Stimulated activated CD8-positive, alpha-beta memory T cell treated with anti-CD3 and anti-CD28 coated beads, Interleukin-4, amount 100 ng/mL, for 1 hour (primary cell): ENCODE measurements at places on chromosomes 6 and 20.

DNA sequence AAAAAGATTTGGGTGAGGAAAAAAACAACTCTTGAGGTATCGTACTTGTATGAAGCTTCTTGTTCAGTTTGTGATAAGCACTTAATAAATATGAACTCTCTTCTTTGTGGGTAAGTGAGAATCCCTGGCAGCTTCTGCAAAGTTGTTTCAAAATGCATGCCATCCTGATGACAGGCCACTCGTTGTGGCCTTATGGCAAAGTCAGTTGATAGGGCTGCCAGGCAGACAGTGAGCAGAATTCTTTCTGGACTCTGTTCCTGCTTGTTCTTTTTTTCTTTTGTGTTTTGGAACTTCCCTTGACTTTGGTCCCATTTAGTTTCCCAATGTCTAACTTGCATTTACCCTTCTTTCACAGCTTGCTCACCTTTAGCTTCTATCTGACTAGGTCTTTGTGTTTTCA is 983.5 kb upstream of the FLRT3 start:
- no peak for DNase-seq

- DNase-seq = no peak
Measured at GRCh38 chr20:38372806-38373205, 26.5 kb downstream of the LBP start.

- no peak for DNase-seq
Measured at GRCh38 chr6:147266821-147267220, 62.6 kb downstream of the STXBP5 start.

- no peak for DNase-seq
Measured at GRCh38 chr20:2010533-2010932, 16.7 kb upstream of the PDYN start.

- DNase-seq = no peak
Measured at GRCh38 chr6:75101896-75102295, 104.0 kb downstream of the COL12A1 start.

- no peak for DNase-seq
Measured at GRCh38 chr6:130466748-130467061, 100.9 kb downstream of the TMEM200A start.

- no peak for DNase-seq
Measured at GRCh38 chr6:80174900-80175572, 68.6 kb downstream of the BCKDHB start.

- DNase-seq = no peak
Measured at GRCh38 chr6:80251321-80251720, 144.8 kb downstream of the BCKDHB start.

DNA sequence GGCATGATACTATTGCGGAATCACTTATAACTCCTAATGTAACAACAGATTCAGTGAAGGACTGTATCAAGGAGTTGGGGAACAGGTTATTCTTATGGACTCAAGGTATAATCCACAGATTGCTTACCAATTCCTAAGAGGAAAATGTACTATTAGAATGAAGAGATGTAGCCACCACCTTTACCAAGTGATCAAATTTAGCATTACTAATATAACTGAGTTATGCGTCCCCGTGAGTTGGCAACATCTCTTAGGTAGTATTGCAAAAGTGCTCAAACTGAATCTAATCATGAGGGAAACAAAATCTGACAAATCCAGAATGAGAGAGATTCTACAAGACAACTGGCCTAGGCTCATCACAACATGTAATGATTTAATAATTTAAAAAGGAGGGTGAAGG is 777 bp upstream of the SNRNP48 start:
- DNase-seq = no peak

DNA sequence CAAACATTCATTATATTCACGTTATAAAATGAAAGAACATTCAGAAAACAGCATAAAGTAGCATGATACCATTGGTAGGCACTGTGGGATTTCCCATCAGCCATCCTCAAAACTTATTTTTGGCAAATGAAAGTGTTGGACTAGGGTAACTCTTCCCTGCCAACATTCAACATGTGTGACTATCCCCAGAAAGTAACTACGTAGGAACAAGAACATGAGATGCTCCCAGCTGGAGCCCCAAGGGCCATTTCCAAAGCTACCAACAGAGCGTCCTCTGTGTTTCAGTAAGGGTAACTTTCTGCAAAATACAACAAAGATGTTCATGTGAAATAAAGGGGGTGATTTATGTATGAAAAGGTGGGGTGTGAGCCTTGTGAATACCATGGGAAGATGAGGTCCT is 28.4 kb upstream of the PTPN1 start:
- no peak for DNase-seq

GRCh38 chr20:41476013-41476441 is 109.4 kb upstream of the EMILIN3 start:
- no peak for DNase-seq

DNA sequence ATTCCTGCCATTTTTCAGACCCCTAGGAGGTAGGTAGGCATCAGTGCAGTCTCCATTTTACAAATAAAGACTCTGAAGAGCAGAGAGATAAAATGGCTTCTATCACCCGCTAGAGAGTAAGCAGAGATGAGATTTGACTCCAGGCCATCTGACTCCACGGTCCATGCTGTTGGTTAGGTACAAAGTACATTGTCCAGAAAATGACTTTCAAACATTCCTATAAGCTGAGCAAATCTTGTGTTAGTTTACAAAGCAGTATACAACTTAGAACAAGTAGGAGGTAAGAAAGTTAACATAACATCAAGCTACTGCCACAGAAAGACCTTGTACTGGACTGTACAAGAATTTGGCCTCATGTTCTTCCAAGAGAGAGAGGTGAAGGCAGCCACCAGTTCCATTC is 14.9 kb downstream of the BTN1A1 start:
- DNase-seq = no peak

GRCh38 chr20:7520361-7520760 is 419.9 kb downstream of the HAO1 start:
- DNase-seq = no peak

GRCh38 chr20:45070932-45071632 is 29.8 kb downstream of the KCNS1 start:
- no peak for DNase-seq

GRCh38 chr6:98834060-98835031 is at the start of gene POU3F2:
Gene POU3F2 (plus strand): TSS chr6:98834574. CDS start chr6:98834874, 300 bp downstream.
- no peak for DNase-seq

- DNase-seq = no peak
Measured at GRCh38 chr6:137001299-137001976, 43.3 kb downstream of the IL20RA start.

DNA sequence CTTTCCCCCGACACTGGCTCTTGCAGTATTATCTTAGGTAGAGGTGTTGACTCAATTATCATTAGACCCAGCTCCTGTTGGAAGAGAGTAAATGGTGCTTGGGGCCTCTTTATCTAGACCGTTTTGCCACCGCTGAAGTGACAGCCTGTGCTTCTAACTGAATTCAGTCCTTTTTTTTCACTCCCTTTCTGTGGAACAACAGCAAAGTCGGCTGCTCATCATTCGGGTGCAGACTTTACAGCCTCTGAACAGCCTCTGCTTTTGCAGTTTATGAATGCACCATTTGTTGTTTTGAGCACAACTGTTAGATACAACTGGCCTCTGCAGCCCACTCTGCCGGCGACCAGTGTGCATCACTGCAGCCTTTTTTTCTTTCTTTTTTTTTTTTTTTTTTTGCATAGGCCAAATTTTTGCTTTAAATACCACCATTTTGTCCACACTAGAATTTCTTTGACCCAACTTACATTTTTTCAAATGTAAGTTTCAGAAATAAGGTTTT is 35.8 kb downstream of the RREB1 start:
- DNase-seq = no peak

- DNase-seq = no peak
Measured at GRCh38 chr6:101689156-101689555, 295.6 kb downstream of the GRIK2 start.

DNA sequence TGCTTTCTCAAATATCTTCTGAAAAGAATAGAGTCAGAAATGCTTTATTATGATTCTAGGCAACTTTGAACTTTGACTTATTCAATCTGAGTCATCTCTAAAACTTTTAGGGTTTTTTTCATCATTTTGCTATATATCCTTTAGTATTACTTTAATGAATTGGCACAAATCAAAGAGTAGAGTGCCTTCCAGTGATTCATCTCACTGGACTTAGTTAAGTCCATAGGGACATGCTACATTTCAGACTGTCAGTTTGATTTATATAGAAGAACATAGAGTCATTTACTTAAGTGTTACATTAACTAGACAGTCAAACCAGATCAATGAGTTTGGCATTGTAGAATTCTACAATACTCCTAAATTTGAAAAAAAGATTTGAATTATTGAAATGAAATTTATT is 1235.7 kb upstream of the MAP3K7 start:
- no peak for DNase-seq

- no peak for DNase-seq
Measured at GRCh38 chr20:21077809-21078345, 28.3 kb downstream of the LINC00237 start.

- DNase-seq = no peak
Measured at GRCh38 chr6:36826520-36827227, 12.6 kb downstream of the CPNE5 start.

- no peak for DNase-seq
Measured at GRCh38 chr6:122401104-122401503, 1.7 kb downstream of the HSF2 start.

DNA sequence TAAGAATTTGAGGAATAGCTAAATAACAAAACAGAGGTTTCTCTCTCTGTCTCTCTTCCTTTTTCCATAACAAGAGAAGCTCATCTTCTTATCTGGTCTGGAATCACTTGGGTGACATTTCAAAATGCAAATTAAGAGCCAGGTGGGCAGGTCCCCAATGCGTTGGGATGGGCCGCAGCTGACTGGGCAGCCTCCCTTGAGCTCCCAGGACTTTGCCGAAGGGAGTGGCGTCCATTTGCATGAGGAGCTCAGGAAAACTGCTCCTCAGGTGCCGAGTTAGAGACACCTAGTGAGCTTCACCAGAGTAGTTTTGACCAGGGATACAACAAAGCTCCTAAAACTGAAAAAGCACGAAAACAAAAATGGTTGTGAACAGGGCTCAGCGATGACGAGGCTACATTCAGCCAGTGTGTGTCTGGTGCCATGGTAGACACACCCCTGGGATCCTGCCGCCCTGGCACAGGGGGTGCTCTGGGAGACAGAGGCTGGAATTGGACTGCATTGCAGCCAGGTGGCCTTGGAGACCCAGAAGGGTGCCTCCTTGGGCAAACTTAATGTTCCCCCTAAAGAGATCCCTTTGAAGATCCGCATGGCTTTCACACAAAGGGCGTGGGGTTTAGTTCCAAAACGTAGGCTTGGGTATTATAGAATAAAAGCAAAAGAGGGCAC is 13.5 kb upstream of the SERPINB6 start:
- no peak for DNase-seq

- no peak for DNase-seq
Measured at GRCh38 chr6:161186173-161186769, 87.6 kb downstream of the AGPAT4 start.
